Occipital lobe (tissue), 3 donors: ENCODE measurements at places on chromosomes 1 and 21.

DNA sequence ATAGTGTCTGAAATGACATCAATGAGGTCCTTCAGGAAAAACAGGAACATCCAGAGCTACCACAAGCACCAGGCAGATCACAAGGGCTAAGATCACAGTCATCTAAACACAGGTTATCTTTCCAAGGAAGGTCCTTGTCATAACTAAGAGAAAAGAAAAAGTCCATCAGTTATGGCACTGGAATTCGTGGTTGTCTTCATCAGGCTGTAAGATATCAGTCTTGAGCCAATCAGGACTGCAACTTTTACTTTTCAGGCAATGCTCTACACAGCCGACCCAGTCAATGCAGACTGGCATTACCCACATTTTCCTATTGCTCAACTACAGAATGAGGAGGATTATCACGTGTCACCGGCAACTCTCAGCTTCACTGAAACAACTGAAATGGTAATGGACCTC is 26.4 kb downstream of the SORT1 start:
- DNase-seq, result no peak

GRCh38 chr1:229268505-229268904 is 2.4 kb upstream of the RAB4A start:
- no peak for DNase-seq

- DNase-seq, result peak; percentile 4
Observed at GRCh38 chr1:67532452-67533216, 102.4 kb upstream of the SERBP1 start.

DNA sequence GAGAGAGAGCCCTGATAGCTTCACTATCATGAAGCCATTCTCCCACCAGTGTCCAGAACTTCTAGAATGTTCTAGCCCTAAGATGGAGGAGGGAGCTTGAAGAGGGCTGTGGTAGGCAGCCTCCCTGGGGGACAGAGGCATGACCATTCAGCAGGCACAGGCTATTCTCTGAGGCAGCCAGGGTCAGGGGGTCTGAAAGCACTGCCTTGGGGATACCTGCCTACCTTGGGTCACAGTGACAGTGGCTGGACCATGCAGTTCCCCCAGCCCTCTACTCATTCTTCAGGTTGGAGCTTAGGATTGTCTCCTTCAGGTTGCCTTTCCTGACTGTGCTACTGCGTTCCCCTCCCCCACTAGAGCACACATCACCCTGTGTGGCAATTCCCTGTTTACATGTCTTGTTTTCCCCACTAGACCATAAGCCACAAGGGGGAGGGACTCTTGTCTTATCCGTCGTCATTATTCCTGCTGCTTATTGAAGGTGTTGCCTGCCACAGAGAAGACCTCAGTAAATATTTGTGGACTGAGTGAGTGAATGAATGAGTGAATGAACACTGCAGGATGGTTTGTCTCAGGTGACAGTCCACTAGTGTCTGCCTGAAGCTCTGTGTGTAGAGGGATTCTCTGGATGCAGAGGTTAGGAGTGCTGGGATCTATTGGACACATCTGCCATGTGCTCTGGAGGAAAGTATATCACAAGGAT is 5.2 kb downstream of the ZDHHC18 start:
- no peak for DNase-seq

DNA sequence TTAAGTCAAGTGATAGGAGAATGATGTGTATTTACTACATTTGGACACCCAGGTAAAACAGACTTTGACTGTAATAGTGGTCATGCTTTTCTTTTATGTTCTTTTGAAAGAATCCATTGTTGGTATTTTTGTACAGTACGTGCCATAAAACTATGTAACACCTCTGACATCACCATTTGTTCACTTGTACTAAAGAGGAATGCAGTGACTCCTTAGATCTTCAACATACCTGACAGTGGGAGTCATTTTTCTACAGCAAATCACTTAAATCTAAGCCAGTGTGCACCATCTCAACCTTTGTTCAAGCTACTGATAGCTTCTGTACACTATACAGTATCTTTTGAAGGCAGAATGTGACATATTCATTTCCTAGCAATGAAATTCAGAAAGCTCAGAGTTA is 6.3 kb upstream of the PLD5 start:
- DNase-seq, result no peak

GRCh38 chr1:5513846-5514526 is 478.2 kb downstream of the NPHP4 start:
- no peak for DNase-seq

GRCh38 chr1:214637722-214638458 is 34.9 kb downstream of the CENPF start:
- no peak for DNase-seq

- DNase-seq, result no peak
Observed at GRCh38 chr1:188194916-188195315, 1366.2 kb downstream of the PLA2G4A start.

- no peak for DNase-seq
Observed at GRCh38 chr21:26179501-26179900, 8.9 kb upstream of the APP start.

- no peak for DNase-seq
Observed at GRCh38 chr1:55252942-55253589, 37.9 kb upstream of the USP24 start.

DNA sequence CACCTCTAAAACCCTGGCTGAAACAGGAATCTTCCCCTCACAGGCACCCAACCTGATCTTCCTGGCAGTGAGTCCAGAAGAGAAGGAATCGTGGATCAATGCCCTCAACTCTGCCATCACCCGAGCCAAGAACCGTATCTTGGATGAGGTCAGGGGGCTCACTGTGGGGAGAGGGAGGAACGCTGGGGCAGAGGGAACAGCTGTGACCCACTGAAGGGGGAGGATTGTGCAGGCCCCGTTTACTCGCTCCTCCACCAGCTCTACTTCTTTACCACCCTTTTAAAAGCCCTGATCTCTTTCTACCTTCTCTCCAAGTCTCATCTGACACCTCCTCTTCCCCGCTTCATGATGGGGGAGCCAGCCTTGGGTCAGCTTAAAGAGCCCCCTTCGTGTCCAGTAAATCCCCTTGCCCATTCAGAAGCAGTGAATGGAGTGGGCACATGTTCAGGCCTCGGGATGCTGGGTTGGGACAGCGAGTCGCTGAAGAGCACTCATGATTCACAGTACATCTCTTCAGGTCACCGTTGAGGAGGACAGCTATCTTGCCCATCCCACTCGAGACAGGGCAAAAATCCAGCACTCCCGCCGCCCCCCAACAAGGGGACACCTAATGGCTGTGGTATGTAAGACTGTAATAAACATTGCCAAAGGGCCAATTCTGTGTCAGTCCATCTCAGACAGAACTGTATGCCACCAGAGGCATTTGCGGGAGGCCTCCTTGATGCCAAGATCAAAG is 7.3 kb downstream of the PLEKHO1 start:
- DNase-seq, result no peak

DNA sequence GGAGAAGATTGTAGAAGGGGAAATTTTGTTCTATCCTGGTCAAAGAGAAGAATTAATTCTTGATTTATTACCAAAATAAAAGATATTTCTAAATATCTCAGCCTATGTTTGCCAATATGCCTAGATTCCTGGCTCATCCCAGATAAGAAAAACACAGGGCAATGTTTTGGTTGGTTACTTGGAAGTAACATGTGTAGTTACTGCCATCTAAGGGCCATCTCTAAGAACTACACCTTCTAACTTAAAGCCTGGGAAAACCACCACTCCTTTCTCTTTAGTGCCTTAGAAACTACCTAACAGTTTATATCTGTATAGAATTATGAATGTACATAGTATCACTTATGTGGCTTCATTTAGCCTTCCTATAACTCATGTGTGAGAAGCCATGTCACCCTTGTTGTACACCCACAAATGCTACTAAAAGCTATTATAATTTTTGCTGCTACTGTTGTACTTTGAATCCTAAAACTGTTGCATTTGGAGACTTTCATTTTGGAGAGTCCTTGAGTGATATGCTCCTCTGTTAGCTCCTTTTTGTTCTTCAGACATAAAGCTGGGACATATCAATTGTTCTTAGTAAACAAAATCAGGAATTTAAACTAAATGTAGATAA is 4.5 kb downstream of the AIM2 start:
- no peak for DNase-seq

GRCh38 chr1:35278886-35279554 is 10.5 kb downstream of the ZMYM4 start:
- DNase-seq, result no peak

DNA sequence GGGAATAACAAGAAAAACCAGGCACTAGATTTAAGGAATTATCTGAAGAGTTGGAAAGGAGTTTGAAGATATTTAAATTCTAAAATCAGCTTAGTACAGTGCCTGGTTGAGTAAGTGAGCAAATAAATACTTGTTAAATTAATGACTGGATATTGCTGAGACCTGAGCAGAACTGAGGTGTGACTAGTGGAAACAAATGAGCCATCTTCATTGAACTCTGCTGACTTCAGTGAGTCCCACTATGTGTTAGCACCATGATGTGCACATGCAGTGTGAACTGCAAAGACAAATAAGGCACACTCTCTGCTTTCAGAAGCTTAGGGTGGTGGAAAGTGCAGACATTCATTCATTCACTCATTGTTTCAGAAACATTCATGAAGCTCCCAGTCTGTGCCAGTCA is 48.7 kb downstream of the ELAPOR1 start:
- no peak for DNase-seq

DNA sequence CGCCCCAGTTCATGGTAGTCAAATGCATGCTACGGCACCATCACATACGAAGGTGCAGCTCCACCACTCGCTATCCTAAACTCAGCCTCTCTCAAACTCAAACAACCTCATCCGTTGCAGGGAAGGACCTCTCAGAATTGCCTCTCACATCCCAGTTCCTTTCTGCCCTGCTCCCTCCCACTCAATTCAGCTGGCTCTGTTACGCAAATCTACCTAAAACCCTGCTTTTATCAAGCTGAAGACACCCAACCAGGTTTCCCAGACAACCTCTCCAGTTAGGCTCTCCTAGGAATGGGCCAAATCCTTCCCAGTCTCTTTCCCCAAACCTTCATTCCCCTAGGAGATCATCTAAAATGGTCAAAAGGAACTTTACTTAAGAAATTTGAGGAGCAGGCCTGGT is 62.9 kb downstream of the CLSTN1 start:
- DNase-seq, result no peak

GRCh38 chr1:244327533-244327932 is 124.2 kb downstream of the ADSS2 start:
- no peak for DNase-seq

DNA sequence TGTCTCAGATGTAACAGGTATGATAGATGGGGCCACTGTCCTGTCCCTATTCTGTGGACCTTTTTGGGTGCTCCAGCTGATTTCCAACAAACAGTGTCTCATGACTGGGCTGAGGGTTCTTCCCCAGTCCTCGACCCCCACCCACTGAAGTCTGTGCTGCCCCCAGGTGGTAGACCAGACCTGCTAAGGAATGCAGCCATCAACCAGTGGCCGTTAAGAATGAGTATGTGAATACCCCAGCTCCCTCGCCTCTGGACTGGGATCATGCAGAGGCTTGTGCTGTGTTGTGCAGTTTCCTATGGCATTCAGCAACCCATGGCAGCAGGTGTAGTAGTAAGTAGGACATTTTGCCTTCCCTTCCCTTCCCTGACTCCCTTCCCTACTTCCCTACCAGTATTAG is 183.1 kb upstream of the KAZN start:
- no peak for DNase-seq

GRCh38 chr1:89873770-89874169 is 52.9 kb downstream of the LRRC8D start:
- no peak for DNase-seq

- DNase-seq, result no peak
Observed at GRCh38 chr1:86823821-86824500, 90.0 kb downstream of the SELENOF start.
